ENCODE measurements at places on chromosomes 7 and 10.
A peak's percentile ranks its signal among the peaks of the same experiment; 100 is the strongest.

DNA sequence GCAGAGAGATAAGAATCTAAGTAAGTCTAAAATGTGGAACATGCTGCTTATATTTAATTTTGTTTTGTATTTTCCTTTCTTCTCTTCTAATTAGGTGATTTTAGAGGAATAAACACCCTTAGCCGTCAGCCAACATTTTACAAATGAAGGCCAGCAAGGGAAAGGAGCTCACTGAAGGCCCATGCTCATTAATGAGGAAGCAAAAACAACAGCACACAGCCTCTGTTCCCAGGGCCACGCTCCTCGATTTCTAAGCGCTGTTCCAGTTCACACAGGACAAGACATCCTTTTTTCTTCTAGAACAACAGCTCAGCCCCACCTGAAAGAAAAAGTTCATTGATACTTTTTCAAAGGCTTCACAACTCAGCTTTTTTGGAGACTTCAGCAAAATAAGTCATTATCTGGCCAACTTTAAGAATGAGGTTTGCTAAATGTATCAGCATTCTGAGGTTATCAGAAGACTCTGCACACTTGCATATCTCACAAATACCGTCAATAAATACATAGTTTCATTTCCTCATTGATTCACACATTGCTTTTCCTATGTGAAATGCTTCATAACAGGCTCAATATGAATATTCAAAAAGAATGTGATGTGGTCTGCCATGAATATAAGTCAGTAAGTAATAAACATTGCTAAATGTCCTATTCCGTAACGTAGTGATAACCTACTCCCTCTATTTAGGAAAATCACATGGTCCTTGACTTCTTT lies 34.8 kb upstream of the SFMBT2 start:
- no peak for DNase-seq

- DNase-seq, result no peak
These were observed 166.3 kb upstream of the FEZF1 start for GRCh38 chr7:122470859-122471258.

GRCh38 chr7:12855036-12855435 lies 167.6 kb downstream of the ARL4A start:
- DNase-seq, result no peak

GRCh38 chr10:66799474-66799873 lies 126.4 kb upstream of the LRRTM3 start:
- DNase-seq, result no peak

DNA sequence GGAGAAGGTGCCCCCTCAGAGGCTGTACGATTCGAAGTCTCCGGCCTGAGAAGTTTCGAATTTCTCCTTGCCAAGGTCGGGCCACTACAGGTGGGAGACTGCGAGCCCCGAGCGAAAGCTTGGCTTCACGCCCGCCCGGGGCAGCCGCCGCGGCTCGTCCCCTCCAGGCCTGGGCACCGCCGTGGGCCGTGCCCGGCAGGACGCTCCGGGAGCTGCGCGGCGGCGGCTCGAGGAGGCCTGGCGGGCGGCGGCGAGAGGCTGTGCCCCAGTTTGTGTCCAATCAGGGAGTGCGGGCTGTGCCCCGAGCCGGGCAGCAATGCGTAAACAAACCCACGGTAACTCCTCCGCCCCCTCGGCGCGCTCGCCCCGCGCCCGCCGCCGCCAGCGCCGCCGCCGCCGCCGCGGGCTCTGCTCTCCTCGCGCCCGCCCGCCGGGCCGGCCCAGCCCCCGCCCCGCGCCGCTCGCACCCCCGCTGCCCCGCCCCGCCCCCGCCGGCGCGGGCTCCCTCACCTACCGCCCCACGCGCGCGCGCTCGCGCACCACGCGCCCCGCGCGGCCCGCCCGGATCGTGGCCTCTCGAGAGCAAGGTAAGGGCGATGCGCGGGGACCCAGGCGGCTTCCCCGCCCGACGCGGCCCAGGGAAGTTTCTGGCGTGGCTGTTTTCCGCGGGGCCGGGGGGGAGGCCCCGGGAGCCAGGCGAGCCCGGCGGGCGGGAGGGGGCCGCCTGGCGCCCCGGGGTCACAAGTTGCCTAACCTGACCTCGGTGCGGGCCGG lies 57.8 kb upstream of the PCGF5 start:
- peak; percentile 24 for DNase-seq

- no peak for DNase-seq
These were observed 310.4 kb downstream of the CTNNA3 start for GRCh38 chr10:67385566-67385965.

DNA sequence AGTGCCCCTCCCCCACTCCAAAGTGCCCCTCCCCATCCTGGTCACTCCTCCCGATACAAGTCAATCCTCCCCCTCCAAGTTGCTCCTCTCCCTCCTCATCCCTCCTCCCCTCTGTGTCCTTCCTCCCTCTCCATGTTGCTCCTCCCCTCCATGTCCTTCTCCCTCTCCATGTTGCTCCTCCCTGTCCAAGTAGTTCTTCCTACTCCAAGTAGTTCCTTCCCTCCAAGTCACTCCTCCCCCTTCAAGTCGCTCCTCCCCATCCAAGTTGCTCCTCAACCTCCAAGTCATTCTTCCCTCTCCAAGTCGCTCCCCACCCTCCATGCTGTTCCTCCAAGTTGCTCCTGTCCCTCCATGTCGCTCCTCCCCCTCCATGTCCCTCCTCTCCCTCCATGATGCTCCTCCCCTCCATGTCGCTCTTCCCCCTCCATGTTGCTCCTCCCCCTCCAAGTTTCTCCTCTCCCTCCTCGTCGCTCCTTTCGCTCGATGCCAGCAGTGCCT lies 8.6 kb upstream of the WBP1L start:
- no peak for DNase-seq

DNA sequence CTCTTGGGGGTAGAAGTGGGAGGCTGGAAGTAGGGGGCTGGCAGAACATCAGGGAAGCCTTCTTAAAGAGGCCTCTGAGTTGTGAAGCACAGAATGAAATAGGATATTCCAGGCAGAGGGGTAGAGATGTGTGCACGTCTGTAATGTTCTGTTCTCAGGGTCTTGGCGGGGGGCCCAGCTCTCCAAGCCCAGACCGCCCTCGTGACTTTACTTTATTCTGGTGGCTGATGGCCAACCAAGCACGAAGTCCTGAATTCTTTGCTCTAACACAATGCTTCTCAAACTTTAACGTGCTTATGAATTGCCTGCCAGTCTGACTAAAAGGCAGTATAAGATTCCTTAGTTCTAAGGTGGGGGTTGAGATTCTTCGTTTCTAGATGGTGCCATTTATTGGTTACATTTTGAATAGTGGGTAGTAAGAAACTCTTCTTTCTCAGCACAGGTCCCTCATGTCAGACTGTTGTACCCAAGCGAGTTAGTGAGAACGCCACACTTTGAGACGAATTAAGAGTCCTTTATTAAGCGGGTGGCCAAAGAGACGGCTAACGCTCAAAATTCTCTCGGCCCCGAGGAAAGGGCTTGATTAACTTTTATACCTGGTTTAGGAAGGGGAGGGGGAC lies 8.2 kb downstream of the PRXL2A start:
- no peak for DNase-seq

DNA sequence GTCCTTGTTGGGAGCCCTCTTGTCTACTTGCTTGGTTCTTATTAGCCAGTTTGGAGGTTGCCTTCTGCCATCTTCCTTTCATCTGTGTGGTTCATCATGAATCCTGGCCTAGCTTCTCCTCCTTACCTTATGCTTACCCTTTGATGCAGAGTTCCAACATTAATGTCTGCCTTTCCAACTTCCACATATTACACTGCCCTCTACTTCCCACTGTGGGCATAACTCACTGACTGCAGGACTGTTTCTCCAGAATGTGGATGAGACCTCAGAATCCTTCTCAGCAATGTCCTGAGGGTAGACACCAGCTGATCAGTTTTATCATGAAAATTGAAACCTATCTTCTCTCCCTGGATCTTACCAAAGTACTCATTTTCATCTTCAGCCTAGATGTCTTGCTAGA lies 491.0 kb downstream of the LRMDA start:
- no peak for DNase-seq

GRCh38 chr10:60009710-60010383 lies 103.5 kb upstream of the CCDC6 start:
- peak; percentile 36 for DNase-seq

- no peak for DNase-seq
These were observed 47.4 kb downstream of the PPP1R17 start for GRCh38 chr7:31734456-31734855.

DNA sequence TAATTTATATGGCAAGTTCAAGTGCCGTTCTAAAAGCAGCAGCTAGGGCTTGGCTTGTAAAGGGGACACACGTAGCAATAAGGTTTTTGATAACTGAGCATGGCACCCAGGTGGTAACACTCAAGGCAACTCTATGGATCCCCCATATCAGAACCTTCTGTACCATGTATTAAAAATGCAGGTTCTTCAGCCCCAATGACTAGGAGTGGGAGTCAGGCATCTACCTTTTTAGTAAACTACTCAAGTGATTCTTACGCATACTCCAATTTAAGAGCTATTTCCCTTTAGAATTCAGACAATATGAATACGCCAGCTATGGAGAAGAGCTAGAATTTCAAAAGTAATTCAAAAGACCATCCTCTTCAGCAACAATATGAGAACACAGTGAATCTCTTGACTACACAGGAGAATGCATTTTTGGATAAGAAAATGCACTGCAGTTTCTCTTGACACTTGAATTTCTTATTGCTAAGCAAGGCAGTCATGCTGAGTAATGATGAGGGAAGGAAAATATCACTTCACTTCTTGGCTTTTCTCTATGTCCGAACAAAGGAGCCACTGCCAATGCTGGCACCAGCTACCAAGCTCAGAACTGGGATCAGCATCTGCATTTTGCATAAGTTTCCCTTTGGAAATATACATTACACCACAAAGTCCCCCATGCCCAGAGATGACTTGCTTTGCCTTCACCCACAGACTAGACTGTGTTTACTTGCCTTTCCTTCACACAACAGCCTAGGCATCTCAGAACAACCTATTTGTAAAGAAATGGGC lies 53.5 kb downstream of the ABLIM1 start:
- DNase-seq, result no peak

GRCh38 chr7:155762655-155763054 lies 49.6 kb downstream of the SHH start:
- DNase-seq, result no peak

DNA sequence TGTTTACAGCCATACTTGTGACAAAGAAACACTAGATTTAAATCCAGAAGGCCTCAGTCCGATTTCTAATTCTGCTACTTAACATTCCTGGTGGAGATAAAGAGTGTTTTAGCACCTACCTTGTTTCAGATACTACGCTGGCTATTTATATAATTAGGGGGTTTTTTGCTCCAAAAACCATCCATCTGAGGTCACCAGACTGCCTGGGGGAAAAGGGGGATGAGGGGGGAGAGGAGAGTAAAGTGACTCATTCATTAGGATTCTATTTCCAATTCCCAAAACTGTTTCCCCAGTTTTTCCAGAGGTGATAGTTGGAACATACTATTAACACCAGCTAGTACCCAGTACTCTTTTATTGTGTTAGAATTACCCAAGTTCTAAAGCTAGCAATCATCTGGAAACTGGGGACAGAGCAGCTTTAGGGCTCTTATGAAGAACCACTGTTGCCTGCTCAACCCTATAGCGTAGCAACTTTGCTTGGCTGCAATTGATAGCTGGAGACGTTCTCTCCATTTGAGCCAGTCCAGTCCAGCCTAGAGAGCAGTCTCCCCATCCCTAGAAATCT lies 6.6 kb downstream of the GCC1 start:
- DNase-seq, result no peak

- DNase-seq, result no peak
These were observed 17.9 kb upstream of the SUV39H2 start for GRCh38 chr10:14860791-14861190.

All from NCI-H524 (cell line).